Fibroblast of lung (primary cell): ENCODE measurements at places on chromosomes 1 and 21. TPM values are rescaled to one million over a fixed set of nuclear protein-coding genes. Genes with fewer than 3 reads are reported as not detected.

GRCh38 chr1:214551436-214552173, at the start of gene PTPN14:
PTPN14 (minus strand) TSS chr1:214551602; CDS start chr1:214464803, 86,799 bp downstream.
- H3K36me3 ChIP-seq, result no peaks in the 10 kb centered on the region
- peak; percentile 93 for DNase-seq
- peaks cover 4% of the 10 kb centered on the region for H3K4me1 ChIP-seq
- H3K4me3 ChIP-seq, result peak within 1 kb of the TSS; percentile 94
- H3K27ac ChIP-seq, result peak within 1 kb of the TSS; percentile 96

DNA sequence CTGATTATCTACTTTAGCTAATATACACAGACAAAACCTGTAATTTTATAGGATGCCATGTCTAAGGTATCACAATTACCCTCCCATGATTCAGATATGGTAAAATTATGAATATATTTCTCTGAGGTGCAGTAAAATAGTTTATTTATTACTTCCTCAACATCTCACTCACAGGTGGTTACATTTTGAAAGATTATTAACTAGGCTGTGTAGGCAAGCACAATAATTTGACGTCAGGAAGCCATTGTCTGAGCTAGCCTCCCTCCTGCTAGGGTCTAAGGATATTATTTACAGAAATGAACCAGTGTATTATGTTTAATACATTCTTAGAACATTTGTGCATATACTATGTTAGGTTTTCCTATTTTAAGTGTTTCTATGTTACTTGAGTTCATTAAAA, 69.9 kb upstream of the ADGRL2 start:
- H3K36me3 ChIP-seq, result no peaks in the 10 kb centered on the region
- no peak overlapping the region for H3K4me3 ChIP-seq
- H3K27ac ChIP-seq, result no peak overlapping the region

DNA sequence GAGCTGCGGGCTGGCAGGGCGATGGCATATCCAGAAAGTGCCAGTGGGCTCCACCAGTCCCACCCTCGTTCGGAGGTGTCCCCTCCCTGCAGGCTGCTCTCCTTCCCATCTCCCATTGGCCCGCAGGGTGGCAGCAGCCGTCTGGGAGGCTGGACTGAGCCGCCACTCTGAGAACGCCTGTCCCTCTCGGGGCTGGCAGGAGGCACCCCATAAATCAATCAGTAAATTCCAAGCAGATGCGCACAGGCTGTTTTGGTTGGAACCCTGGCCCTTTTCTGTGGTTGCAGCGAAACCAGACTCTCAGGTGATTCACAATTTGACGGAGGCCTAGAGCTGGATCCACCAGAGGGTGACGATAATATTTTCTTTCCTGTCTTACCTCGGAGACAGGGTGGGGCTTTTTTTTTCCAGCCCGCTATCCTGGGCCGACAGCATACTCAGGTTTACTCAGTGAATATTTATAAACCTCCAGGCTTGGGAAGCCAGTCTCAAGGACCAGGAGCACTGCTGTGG, 99.7 kb downstream of the GLIS1 start:
- H3K4me3 ChIP-seq, result no peak overlapping the region
- DNase-seq, result peak; percentile 32
- H3K27me3 ChIP-seq, result peaks cover 6% of the 10 kb centered on the region
- H3K36me3 ChIP-seq, result no peaks in the 10 kb centered on the region
- H3K4me1 ChIP-seq, result no peaks in the 10 kb centered on the region

GRCh38 chr1:183159960-183160359, 26.1 kb upstream of the LAMC2 start:
- DNase-seq, result no peak
- no peaks in the 10 kb centered on the region for H3K27me3 ChIP-seq
- H3K4me3 ChIP-seq, result no peak overlapping the region

DNA sequence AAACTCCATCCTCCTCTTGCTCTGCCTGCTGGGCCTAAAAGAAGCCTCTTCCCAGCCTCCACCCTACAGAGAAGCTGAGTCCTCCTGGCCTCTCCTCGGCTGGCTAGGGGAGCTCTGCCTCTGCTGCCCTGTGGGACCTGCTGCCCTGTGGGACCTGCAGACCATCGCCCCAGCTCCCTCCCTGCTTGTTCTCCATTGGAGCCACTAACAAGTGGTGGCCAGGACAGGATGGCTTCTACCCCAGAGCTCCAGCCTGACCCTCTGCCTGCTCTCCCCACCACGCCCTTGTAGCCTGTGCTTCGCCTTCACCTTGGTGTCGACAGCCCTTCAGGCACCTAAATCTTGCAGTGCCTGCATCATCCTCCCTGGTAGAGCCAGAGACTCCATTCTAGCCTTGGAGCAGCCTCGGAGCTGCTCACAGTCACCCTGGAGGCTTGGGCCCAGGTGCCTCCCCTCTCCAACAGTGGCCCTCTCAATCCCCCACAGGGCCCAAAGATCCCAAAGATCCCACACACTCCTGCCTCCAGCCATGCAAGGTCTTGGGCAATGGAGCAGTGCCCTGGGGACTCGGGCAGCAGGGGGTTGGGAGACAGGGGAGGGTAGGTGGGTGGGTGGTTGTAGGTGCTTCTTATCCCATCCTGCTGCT, 3.0 kb downstream of the EPS8L3 start:
- H3K4me3 ChIP-seq, result no peak overlapping the region
- DNase-seq, result no peak
- no peaks in the 10 kb centered on the region for H3K36me3 ChIP-seq
- peaks cover 3% of the 10 kb centered on the region for H3K4me1 ChIP-seq

- peak; percentile 70 for DNase-seq
- peaks cover 27% of the 10 kb centered on the region for H3K27me3 ChIP-seq
- H3K27ac ChIP-seq, result no peak overlapping the region
- peaks cover 8% of the 10 kb centered on the region for H3K4me1 ChIP-seq
- peak overlapping the region; percentile 63 for H3K4me3 ChIP-seq
Measured at GRCh38 chr1:29237129-29237821, 953 bp downstream of the PTPRU start.

Gene LEFTY1
- total RNA-seq, result 0.26 TPM in 1 of 2 replicates, not detected in the other

Gene EPS8L3
- not detected in 2 replicates for total RNA-seq

Gene ITGB2
- not detected in 2 replicates for total RNA-seq
